ENCODE measurements at places on chromosomes 3 and 15.

- DNase-seq, result no peak
These were observed 7.4 kb downstream of the SLC38A3 start for GRCh38 chr3:50212502-50212901.

DNA sequence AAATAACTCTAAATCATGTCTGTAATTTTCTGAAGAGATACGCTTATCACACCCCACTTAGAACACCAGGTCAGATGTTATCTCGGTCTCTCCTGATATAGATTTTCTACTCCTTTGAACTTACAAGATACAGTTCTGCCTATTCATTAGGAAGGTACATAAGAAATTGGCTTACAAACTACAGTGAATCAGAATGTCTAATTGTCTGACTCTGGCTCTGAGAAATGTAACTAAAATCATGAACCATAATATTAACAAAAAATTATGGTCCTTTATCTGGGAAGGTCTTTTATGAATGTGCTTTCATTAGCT lies 235.2 kb downstream of the SUCLG2 start:
- DNase-seq, result no peak

- DNase-seq, result no peak
These were observed 7.8 kb upstream of the GPR171 start for GRCh38 chr3:151210676-151211381.

DNA sequence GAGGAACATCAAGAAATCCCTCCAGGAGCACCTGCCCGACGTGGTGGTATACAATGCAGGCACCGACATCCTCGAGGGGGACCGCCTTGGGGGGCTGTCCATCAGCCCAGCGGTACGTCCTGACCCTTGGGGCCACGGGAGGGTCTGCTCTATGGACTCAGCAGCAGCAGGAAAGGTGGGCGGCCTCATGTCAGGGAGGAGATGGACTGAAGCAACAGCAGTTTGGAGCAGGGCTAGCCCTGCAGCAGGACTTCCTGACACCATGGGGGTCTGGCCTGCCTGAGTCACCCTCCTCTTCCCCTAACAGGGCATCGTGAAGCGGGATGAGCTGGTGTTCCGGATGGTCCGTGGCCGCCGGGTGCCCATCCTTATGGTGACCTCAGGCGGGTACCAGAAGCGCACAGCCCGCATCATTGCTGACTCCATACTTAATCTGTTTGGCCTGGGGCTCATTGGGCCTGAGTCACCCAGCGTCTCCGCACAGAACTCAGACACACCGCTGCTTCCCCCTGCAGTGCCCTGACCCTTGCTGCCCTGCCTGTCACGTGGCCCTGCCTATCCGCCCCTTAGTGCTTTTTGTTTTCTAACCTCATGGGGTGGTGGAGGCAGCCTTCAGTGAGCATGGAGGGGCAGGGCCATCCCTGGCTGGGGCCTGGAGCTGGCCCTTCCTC lies 24.2 kb downstream of the HDAC11 start:
- no peak for DNase-seq

DNA sequence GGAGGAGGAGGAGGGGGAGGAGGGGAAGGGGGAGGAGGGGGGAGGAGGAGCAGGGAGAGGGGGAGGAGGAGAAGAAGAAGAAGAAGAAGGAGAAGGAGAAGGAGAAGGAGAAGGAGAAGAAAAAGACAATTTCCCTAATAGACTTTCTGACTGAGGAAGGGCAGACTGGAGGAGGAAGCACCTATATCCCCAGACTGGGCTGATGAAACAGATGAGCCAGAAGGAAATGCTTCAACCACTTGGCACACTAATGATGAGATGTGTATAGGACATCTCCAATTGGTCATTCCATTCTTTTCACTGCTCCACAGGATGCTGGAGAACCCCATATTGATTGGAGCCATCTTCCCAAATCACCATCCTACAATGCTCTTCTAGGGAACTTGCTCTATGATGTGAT lies 69.9 kb downstream of the LYZL4 start:
- DNase-seq, result no peak

GRCh38 chr3:188220988-188221818 lies 67.2 kb downstream of the LPP start:
- DNase-seq, result no peak

GRCh38 chr3:54486317-54486716 lies 364.0 kb downstream of the CACNA2D3 start:
- no peak for DNase-seq

- no peak for DNase-seq
These were observed 346.8 kb upstream of the ZNF717 start for GRCh38 chr3:76132154-76132470.

DNA sequence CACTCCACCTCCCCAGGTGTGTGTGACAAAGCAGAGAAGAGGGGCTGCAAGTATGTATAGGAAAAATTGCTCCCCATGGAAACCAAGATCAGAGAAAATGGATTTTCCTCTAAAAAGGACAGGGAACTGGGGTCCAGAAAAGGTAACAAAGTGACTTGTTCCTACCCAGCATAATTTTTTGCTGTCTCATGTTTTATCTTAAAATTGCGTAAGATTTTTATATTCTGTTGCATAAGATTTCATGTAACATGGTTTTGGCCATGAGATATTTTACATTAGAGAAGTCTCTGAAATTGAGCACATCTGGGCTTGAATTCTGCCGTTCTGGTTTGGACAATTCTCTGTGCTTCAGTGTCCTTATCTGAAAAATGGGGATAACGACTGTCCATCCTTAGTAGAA lies 335.7 kb upstream of the RORA start:
- no peak for DNase-seq

DNA sequence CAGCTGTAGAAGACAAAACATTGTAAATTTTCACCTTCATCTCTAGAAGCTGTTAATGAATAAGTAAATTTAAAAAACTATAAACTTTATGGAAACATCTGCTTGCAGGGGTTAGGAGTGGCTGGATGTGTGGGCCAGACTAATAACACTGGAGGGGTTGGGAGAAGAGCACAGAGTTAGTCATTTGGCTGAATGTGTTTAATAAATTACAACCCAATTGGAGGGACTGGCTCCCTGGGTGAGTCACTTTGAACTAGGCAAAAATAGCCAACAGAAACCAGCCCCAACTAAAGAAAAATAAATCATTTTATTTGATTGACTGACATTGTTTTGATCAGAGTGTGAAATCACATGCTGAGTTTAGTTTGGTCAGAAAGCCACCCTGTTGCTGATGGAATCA lies 21.8 kb downstream of the DGKG start:
- no peak for DNase-seq

GRCh38 chr3:171825222-171825828 lies 15.0 kb upstream of the PLD1 start:
- no peak for DNase-seq

DNA sequence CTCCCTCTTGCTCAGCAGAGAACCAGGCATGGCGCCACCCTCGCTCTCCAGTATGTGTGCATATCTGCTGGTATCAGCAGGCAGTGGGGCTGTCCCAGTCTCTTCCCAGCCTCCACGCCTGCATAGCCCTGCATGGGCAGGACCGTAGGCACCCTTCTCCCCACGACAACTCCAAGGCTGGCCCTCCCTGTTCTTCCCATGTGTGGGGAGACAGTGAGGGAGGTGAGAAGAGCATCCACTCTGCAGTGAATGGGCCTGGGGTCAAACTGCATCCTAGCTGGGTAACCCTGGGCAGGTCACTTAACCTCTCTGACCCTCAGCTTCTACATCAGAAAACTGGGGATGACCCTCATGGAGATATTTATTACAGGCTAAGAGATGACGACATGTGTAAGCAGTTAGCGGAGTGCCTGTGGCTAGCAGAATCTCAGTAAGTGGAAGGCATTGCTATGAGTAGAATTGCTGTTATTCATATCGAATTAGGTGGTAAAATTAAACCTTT lies 13.3 kb upstream of the SSUH2 start:
- DNase-seq, result no peak

DNA sequence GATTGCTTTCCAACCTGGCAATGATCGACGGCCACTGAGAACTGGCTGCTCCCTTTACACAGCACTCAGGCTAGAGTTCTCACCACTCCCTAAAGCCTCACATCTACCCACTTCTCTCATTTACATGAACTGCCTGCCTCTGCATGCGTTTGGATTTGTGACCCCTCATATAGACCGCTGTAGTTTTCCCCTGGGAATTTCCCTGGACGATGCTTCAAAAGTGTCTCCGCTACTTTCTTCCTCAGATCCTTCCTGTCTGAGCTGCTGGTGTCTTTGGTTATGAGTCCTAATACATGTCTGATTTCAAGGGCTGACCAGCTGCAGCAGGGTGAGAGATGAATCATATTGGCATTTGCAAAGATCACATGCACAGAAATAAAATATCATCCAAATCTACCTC lies 116.7 kb upstream of the ETV5 start:
- DNase-seq, result no peak

- DNase-seq, result no peak
These were observed 289.2 kb upstream of the THBS1 start for GRCh38 chr15:39291690-39292089.

- DNase-seq, result peak; percentile 48
These were observed 4.9 kb upstream of the IL17RD start for GRCh38 chr3:57169872-57170623.

DNA sequence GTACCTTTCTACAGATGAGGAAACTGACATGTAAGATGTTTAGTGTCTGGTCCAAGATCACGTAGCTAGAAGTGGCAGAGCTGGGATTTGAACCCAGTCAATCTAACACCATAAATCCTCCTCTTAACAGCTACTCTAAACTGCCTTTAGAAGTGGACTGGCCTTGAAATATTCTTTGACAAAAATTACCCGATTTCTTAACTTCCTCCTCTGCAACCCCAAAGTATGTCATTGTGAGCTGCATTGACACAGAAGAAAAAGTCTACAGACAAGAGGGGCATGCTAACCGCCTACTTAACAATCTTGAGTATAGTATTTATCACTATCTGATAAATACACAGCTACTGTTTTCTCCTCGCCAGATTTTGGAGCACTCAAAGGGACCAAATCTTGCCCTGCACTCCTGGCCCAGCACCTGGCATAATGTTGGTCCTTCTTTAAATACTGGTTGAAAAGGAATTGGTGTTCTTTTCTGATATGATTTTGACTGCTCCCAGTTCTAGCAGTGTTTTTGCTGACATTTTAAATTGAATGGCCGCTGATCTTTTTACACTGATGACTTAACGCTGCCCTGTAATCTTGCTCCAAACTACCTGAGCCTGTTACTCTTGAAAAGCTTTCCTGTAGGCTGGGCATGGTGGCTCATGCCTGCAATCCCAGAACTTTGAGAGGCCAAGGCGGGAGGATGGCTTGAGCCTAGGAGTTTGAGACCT lies 36.9 kb downstream of the ITPR1 start:
- DNase-seq, result no peak

DNA sequence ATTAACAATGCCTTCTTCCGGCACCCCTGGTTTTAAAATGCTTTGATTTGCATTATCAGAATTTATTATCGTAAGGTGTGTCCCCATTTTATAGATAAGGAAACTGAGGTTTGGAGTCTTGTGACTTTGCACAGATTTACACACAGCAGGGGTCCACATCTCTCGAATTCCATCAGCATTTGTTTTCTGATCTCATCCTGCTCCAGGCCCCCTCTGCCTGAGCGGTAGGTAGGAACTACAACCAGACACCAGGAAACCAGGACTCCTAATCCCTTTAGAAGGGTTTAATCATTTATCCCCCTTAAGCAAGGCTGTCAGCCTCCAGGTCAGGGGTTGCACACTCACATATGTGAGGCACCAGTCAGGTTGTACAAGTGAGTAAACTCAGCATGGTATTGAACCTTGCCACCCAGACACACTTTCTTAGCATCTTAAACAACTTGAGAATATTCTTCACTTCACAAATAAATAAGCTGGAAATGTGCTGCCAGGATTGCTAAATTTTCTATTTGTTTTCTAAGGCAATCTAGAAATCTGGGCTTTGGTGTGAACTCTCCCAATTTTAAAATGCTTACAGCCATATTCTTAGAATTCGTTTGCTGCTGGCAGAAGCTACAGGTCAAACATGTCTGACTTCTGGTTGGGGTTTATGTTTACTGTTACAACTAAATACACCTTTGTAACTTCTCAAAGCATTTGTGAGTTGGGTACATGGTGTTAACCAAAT lies 31.7 kb upstream of the CMTM7 start:
- DNase-seq, result no peak

DNA sequence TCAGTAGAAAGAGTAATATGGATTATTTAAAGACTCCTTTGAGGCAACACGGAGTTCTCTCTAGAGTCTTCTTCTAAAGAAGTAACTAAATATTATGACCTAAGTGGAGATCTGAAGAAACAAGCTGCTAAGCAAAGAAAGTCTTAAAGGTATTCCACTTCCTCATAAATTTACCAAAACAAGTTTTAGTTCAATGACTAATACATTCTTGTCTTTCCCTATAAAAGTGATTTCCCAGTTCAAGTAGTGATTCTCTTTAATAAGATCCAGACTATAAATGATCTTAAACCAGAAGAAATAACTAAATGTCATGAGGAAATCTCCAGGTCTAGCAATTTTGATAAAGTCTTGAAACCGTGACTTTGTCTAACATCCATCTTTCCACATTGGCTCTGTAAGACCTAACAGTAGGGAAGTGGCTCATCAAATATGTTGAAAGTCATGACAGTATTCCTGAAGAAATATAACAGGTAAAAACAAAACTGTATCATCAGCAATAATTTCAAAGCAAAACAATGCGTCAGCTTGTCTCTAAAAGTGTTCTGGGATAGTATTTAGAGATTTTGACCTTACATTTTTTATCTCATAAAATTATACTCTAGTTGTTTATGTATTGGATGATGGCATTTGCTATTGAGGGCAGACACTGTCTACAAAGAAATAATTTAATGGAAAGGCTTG lies 51.8 kb upstream of the NEDD4 start:
- no peak for DNase-seq

GRCh38 chr15:37979671-37980409 lies 45.4 kb downstream of the TMCO5A start:
- DNase-seq, result no peak

GRCh38 chr3:144737281-144737680 lies 765.7 kb downstream of the DIPK2A start:
- DNase-seq, result no peak

DNA sequence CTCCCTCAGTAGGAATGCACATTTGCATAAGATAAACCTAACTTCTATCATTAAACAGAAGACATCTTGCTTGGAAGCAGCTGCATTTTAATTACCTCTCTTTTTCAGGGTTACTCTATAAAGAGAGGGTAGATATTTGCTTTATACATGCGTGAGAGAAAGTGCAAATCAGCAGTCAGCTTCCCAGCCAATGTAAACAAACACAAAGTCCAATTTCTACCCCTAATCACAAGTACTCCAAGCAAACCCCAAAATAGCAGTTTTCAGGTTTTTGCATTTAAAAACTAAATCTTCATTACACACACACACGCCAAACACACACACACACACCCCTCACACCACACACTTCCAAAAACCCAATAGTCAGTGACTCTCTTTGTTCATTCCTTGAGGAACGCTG lies 303.9 kb upstream of the ALCAM start:
- DNase-seq, result no peak

DNA sequence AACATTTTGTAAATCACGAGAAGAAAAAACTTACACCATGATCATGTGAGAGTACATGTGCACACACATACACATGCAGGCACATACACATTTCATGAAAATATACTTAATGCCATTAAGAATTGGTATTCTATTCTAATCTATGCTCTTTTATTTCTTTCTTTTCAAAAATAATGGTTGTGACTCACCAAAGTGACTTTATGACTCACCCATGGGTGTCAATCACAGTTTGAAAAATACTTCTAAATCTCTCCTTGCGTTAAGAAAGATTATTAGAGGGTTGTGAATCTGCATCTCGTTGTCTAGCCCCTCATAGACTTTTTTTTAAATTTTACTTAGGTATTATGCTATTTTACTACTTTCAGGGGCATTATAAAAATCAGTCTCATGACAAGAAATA lies 254.2 kb downstream of the TUSC7 start:
- no peak for DNase-seq

GRCh38 chr15:88389120-88389519 lies 78.1 kb downstream of the MRPL46 start:
- no peak for DNase-seq

GRCh38 chr3:118974356-118975097 lies 60.1 kb downstream of the IGSF11 start:
- no peak for DNase-seq

All from naive thymus-derived CD8-positive, alpha-beta T cell (primary cell).